ENCODE measurements at places on chromosomes 5 and 9.

GRCh38 chr9:16271967-16272366, 598.5 kb downstream of the BNC2 start:
- DNase-seq, result no peak

DNA sequence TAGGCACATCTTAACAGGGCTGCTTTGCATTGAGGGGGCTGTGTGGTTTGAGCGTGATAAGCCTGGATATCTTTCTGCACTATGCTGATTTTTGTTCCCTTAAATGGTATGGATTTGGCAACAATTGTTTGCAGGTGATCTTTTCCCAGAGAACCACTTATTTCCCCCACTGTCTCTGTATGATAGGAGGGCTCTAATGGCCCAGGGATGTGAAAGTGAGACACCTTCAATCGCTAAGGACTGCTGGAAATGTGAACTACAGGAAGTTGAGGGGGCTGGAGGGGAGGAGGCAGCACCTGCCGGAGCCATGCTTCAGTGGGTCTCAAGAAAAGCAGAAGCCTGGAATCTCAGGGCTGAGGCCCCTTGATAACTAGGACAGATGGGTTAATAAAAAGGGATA, 29.4 kb downstream of the SYK start:
- no peak for DNase-seq

- no peak for DNase-seq
These were observed 14.1 kb downstream of the B4GALT1 start for GRCh38 chr9:33153001-33153400.

GRCh38 chr5:103101079-103101750, 18.7 kb downstream of the GIN1 start:
- DNase-seq, result no peak

DNA sequence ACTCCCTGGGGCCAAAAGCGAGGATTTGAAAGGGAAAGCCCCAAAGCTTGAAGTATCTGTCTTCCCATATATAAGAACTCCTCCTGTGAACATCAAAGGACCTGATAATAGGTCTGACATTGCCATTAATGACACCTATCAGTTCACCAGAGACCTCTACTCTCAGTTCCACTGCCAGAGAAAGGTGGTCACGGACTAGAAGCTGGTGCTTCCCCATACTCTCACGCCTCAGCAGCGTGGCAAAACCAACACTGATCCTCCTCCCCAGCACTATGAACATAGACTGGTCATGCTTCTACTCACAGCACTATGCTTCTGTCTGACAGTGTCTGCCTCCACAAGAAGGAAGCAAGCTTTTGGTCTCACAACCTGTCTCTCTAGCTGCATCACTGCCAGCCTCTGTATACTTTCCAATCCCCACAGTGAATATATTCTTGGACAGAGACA, 37.9 kb downstream of the NRG2 start:
- no peak for DNase-seq

GRCh38 chr5:58890701-58891085, 307.8 kb downstream of the RAB3C start:
- no peak for DNase-seq

DNA sequence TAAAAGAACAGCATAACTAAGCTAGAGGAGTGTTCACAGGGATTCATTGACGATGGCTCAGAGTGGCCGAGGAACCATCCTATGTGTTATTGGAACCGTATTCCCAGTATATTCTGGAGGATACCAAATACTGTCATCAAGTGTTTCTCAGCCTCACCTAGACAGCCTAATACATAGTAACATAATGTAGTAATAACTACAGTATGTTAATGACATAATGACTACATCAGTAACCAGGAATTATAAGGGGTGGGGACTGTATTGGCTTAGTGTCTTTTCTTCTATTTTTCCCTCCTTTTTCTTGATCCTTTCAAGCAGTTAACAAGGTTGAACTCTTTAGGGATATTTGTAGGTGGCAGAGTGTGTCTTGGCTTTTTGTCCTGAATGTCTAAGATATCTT, 26.6 kb upstream of the C9 start:
- DNase-seq, result no peak

GRCh38 chr9:77016121-77016525, 3.3 kb upstream of the FOXB2 start:
- no peak for DNase-seq

DNA sequence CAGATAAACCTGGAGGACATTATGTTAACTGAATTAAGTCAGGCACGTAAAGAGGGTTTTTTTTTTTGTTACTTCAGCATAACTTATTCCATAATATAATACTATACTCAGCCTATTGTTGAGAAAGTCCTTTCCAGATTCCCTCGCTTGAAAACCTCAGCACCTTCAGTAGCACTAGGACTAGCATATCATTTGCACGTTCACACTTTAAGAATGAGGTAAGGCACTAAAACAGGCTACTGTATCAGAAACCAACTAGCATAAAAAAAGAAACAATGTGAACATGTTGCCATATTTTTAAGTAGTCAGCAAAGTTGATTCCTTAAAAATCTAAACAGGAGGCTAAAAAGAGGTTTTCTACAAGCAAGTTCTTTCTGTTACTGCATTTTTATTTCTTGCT, 504.0 kb downstream of the PTPRD start:
- DNase-seq, result peak; percentile 52

DNA sequence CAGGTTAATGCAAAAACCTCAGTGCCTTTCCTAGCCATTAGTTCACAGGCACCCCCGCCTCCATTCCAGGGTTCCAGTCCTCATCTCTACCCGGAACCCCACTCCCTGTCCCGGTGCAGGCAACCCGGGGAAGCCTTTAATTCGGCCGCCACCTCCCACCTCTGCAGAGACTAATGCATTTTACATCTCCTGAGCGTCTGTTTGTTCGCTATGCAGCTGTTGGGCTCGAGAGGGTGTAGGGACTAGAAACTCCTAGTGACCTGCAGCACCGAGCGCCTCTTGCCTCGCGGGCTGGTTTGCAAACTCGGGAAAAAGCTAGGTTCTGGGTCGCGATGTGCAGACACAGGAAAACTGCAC, 3.6 kb downstream of the GDNF start:
- DNase-seq, result no peak

GRCh38 chr9:78542491-78543181, 245.7 kb downstream of the PSAT1 start:
- no peak for DNase-seq

DNA sequence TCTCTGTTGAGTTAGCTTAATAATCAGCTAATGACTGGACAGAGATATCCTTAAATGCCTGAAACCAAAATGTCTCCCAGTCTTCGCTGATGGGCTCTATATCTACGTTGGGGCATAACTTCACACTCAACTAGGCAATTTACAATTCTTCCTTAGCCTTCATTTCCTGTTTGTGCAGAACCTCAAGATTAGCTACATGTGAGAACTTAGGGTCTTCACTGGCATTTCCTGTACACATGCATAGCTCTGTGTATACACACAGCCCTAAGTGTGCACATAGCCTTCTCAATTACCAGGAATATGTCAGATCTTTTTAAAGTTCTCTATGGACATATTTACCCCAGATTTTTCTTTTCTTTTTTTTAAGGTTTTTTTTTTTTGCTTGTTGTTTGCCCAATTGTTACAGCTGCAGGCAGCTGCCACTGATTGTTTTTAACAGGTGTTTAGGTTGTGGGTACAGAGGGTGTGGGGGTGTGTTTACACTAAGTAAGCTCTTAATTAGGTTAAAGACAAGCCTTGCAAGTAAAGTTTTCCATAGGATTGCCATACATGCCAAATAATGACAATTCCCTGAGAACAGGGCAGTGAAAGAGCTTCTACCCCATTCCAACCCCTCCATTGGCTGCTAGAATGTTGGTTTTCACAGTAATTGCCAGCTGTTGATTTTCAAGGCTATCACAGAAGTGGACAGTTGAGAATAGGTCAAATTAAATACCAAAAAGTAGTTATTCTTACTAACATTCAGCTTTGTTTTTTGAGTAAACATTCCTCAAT, 441.0 kb downstream of the TLE4 start:
- DNase-seq, result no peak

- DNase-seq, result peak; percentile 32
These were observed 277.2 kb upstream of the ZNF608 start for GRCh38 chr5:125023673-125024072.

- DNase-seq, result peak; percentile 83
These were observed 50.3 kb upstream of the PSD2 start for GRCh38 chr5:139745132-139745799.

DNA sequence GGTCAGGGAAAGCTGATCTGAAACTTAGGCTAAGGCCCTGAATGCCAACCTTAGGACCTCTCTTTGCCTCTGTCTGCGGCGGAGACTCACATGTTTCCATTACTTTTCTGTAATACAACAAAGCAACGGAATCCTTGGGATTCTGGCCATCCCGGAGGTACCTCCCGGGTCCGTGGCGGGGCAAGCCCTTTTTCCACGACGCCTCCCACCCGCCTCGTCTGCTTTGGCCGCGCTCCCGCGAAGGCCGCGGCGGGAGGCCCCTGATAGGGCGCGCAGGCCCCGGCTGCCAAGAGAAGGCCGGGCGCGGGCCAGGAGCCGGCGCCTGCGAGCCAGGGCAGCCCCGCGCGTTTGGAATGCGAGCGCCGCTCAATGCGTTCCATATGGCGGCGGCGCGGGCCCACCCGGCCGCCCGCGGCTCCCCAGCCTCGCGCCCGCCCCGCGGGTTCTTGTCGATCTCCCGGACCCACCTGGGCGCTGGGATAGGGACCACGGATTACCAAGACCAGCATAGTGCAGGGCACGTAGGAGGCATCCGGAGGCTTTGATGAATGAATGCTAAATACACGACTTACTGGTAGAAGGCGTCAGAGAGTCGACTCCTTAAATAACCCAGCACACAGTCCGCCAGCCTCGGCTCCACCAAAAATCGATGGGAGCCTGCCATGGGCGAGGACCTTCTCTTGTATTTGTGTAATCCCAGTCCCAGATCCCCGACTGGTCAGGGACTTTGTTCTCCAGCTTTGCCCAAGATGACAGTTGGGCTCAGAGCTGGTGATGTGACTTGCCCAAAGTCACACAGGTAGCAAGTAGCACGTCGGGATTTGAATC, 17.5 kb upstream of the PHF19 start:
- DNase-seq, result no peak

GRCh38 chr9:78292716-78293497, 4.0 kb upstream of the PSAT1 start:
- no peak for DNase-seq

DNA sequence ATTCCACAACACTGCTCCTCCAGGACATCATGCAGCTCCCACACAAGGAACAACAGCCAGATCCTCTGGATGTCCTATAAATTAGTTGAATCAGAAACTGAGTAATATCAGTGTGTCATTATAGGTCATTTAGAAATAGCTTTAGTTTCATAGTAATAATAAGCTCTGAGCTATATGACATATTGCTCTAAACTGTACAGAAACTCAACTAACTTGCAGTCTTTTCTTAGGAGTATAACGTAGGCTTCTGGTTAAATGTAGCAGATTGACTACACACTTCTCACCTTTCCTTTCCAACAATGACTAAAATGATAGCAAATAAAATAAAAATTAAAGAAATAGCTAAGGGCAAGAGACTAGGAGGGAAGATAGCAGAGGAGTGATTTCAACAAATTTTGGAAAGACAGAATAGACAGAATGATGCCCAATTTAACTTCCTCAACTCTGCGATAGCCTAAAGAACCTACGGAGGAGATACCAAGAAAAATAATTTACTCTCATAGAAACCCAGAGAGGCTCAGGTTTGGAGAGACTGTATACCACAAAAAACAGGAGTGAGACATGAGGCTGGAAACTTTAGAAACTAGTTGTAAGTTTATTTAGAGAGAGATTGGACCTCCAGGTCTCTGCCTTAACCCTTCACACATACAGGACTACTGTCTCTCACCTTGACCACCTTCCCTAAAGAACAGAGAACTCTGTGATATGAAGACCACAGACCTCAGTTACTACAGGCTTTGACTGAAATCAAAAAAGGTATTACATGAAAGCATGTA, 193.7 kb downstream of the TSSK1B start:
- no peak for DNase-seq

DNA sequence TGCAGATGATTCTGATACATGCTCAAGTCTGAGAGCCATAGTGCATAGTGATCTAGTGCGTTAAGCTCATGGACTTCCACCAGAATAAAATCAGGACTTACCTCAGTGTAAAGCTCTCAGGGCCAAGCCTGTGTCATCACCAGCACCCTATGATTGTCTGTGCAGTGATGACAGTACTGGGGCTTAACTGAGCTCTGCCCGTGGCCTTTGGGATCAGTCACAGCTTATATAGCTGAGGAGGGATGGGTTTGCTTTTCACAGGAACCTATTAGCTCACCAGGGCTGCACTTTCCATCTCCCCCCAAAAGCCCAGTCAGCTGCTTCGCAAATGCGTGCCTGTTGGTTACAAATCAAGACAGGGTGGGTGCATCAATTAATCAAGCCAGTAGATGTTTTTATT, 246.9 kb downstream of the NR3C1 start:
- DNase-seq, result no peak

DNA sequence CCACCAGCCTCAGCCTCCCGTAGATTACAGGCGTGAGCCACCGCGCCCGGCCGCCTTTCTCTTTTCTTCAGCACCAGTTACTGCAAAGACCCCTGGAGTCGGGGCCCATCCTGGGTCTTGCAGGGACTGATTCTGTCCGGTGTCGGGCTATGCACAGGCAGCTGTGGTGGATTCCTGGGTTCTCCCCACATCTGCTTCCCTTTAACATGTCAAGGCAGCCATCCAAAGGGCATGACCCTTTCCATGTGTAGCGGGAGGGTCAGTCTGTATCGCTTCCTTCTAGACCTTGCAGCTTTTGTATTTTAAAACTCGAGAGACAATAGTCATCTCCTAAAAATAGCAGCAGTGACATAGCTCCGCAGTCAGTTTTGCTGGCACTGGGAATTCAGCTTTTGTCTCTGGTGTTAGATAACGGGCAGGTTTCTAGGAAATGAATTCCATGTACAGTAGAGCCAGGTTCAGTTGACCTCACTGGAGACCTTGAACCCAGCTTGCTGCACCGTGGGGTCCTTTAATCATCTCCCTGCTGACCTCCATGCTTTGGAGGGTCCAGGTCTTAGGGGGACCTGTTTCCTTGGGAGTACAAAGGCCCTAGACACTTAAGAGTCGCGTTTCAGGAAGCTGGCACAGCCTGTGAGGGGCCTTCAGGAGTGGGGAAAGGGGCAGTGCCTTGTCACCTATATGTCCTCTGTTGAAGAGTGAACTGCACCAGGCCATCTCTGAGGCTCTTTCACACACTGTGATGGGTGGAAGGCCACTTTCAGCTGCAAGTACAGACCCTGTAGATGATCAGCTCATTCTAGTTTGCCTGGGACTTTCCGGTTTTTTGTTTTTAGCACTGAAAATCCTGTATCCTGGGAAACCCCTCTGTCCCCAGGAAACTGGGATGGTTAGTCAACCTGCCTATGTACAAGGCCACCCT, 13.8 kb downstream of the ANKRD33B start:
- no peak for DNase-seq
